Stimulated activated CD8-positive, alpha-beta memory T cell treated with anti-CD3 and anti-CD28 coated beads, Interleukin-2, amount 100 ng/mL, for 1 hour (primary cell): ENCODE measurements at places on chromosomes 6 and 20.

GRCh38 chr6:105199711-105200110 lies 19.9 kb upstream of the POPDC3 start:
- no peak for DNase-seq

DNA sequence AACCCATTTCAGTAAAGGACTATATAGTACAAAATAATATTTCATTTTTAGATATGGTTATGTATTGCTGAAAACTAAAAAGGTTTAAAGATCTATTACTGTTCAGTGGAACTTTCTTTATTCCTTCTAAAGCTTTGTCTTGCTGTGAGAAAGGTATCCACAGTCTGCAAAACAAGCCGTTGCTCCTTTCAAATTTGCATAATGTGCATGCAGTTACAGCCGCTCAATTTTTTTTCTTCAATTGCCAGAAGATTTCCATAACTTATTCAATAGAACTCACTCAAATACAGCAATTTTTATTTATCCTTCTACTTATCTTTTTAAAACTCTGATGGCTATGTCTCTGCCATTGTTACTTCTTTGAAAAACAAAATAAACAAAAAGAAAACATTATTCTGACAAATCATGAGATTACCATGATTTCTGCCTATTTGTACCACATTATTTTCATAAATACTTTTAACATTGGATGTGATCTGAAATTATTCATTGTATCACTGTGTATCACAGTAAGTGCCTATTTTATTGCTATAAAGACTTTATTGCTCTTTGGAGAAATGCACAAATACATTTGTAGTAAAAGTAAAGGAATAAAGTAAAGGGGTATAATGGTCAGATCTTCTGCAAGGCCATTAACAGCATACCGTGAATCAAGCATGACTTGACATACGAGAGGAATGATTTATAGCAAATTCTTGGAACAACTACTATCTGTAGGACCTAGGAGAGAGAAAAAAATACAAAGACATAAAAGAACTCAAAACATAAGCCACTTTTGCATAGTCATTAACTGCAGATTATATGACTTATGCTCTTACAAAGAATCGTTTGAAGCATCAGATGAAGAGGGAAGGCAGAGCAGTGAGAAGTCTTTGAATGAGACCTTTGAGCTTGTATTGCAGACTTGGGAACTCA lies 29.6 kb upstream of the HBS1L start:
- no peak for DNase-seq

- no peak for DNase-seq
Observed at GRCh38 chr6:128807577-128807976, 75.4 kb upstream of the LAMA2 start.

DNA sequence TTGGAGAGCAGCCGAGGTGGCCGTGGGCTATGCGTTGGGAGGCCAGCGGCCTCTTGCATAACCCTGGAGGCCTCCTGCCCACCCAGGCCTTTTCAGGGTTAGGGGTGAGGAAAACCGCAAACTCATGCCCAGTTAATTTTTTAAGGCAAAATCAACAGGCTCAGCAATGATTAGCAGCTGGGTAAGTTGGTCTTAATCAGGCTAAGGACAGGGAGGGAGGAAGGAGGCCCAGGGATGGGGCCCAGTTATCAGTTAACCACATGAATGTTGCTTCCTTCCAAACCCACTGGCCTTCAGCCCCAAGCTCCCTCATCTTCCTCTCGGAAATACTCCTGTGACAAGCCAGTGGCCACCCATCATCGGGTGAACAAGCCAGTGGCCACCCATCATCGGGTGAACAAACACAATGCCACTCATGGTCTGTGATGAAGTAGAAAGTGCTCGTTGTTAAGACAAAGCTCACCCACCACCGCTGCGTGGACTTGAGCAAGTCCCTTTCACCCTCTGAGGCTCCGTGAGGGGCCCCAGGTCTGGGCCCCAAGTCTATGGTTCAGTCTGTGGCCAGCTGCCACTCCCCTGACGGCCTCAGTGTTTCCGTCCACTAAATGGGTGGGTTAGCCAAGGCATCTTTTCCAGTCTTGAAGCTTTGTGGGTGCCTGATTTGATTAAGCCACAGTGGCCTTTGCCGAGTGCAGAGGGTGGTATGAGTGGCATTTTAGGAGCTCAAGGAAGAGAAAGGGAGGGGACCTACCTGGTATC lies 39.4 kb downstream of the HNF4A start:
- DNase-seq: no peak

- DNase-seq: no peak
Observed at GRCh38 chr6:168550326-168550725, 109.3 kb downstream of the SMOC2 start.

DNA sequence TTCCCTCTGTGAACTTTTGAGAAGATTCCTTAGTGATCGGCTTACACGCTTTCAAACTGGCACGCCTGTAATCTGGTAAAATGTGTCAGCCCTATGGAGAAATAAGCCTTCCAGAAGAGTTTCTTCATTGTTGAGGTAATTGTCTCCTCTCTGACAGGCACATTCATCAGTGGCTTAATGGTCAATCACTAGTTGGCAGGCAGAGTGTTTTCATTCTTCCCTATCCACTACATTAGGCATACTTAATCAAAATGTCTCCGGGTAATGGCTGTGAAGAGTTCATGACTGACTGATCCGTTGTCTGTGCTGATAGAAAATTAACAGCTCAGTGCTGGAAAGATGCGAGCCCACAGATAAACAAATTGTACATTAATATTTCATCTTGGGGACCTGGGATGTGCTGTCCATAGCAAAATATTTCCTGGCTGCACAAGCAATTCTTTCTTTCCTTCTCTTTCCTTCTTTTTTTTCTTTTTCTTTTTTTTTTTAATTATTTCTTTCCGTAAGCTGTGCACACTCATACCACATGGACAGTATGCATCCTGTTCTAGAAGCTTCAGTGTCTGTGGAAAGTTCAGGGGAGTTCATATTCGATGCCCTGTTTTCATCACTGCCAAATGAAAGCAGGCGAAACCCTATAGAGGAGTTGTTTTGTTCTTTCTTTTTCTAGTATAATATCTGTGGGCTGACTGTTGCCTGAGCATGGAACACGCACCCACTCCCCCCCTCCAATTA lies 31.4 kb downstream of the TSHZ2 start:
- DNase-seq: no peak

- no peak for DNase-seq
Observed at GRCh38 chr20:53837126-53837826, 233.1 kb downstream of the BCAS1 start.

GRCh38 chr6:159302594-159302992 lies 133.4 kb downstream of the FNDC1 start:
- DNase-seq: no peak

DNA sequence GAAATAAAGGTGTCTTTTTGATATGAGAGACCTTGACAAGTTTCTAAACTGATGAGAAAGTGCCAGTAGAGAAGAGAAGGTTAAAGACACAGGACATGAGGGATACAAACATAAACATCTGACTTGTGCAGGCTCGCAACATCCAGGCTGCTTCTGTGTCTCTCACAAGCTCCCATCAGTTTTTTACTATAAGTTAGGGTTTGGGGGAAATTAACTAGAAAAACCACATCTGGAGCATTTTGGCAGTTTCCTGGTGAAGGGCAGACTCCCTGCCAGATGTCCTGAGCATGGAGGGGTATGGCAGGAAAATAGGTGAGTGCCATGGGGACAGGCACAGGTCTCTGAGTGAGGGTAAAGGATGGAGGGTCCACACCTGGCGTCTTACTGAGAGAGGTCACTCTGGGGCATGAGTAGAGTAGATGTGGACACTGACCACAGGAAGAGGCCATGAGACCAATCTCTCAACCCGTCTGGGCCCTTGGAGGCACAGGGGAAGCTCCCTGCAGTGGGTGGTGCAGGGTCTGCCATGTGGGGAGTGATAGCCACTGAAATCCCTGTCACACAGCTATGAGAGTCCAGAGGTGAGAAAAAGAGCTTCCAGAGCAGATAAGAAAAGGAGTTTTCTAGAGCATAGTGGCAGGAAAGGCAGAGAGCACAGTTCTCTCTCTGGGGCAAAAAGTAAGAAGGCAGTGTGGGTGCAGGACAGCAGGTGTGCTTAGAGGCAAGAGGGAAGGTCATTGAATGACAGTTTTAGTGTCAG lies 193.3 kb upstream of the SYNDIG1 start:
- DNase-seq: no peak
